ENCODE measurements at places on chromosomes 6 and 20. TPM values are rescaled to one million over a fixed set of nuclear protein-coding genes. Genes with fewer than 3 reads are reported as not detected.

DNA sequence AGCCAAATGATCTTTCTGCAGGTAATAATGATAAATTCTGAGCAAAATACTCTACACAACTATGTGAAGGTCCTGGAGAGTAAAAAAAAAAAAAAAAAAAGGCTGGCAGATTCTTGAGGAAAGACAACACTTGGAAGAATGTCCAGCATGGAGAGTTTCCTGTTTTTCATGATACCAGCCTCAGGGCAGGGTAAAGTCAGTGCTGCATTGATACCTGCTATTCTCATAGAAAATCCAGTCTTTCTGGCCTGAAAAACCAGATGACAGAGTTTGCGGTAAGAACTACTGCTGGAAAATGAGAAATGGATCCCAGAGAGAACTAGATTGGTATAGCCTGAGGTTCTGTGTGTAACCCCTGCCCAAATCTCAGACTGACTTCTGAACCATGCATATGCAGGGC, 89.1 kb downstream of the AFG1L start:
- no peaks in the 10 kb centered on the region for H3K4me1 ChIP-seq
- no peak overlapping the region for H3K4me3 ChIP-seq
- H3K27me3 ChIP-seq = no peaks in the 10 kb centered on the region
- DNase-seq = no peak
- no peak overlapping the region for H3K27ac ChIP-seq

The C6orf47 gene
- 34.0 TPM for total RNA-seq

The BPIFB3 gene
- not detected for total RNA-seq

The HCK gene
- 48.6 TPM for total RNA-seq

DNA sequence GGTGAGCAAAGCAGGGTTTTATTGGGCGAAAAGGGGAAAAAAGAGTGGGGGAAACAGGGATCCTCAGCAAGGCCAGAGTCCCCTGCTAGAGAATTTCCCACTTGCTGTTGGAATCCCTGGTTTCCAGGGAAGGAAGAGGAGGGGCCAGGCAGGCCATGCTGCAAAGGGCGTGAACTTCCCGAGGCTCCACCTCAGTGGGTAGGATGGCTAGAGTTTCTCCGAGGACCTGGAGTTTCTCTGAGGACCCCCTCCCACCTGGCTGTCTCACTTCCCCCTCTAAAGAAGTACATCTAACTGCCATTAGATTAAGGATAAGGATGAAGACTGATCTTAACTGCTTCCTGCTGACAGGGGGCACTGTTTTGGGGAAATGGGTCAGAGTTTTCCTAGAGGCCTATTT, 1239.3 kb upstream of the GJE1 start:
- DNase-seq = no peak
- H3K36me3 ChIP-seq = no peaks in the 10 kb centered on the region
- no peaks in the 10 kb centered on the region for H3K4me1 ChIP-seq

DNA sequence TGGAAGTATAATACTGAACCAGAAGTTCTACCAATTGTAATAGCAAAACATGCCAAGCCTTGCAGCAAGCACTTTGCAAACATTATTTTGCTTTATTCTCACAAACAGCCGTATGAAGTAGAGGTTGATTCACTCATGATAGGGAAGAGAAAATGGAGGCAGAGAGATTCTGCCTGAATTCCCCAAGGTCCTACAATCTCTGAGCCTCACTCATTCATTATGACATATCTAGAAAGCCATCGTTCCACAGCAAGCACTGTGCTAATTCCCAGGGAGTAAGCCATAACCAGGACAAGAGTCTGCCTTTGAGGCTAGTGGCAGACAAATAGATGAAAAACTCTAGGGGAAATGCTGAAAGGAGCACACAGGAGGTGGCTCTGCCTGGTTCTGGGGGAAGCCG, 288.0 kb downstream of the TSHZ2 start:
- no peaks in the 10 kb centered on the region for H3K27me3 ChIP-seq
- no peaks in the 10 kb centered on the region for H3K36me3 ChIP-seq
- no peak for DNase-seq
- no peak overlapping the region for H3K27ac ChIP-seq

The ZNF322 gene
- 23.5 TPM for total RNA-seq

- DNase-seq = no peak
- H3K4me3 ChIP-seq = no peak overlapping the region
- no peaks in the 10 kb centered on the region for H3K27me3 ChIP-seq
- no peaks in the 10 kb centered on the region for H3K36me3 ChIP-seq
- no peaks in the 10 kb centered on the region for H3K4me1 ChIP-seq
Observed at GRCh38 chr6:57294862-57295445, 22.5 kb upstream of the PRIM2 start.

- no peak for DNase-seq
- H3K4me1 ChIP-seq = no peaks in the 10 kb centered on the region
- no peak overlapping the region for H3K4me3 ChIP-seq
- no peaks in the 10 kb centered on the region for H3K36me3 ChIP-seq
- no peaks in the 10 kb centered on the region for H3K27me3 ChIP-seq
- H3K27ac ChIP-seq = no peak overlapping the region
Observed at GRCh38 chr6:44701038-44701636, 313.6 kb downstream of the CDC5L start.

DNA sequence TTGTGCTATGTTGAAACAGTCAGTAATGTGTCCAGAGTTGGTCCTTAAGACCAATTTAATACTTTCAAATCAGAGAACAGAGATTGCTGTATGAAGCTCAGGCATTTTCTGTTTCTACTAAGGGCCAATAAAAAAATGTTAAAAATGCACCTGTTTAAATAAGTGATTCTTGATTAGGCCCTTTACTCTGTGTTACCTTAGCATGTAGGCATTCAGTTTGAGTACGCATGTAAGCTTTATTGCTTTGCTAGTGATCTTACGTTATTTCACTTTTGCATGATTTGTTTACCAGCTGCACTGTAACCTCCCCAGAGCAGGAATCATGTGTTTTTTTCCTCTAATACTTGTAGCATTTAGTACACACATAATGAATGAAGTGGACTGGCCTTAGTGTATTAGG, 61.0 kb downstream of the AFG1L start:
- no peaks in the 10 kb centered on the region for H3K36me3 ChIP-seq
- H3K27ac ChIP-seq = no peak overlapping the region
- no peaks in the 10 kb centered on the region for H3K27me3 ChIP-seq
- DNase-seq = no peak
- no peaks in the 10 kb centered on the region for H3K4me1 ChIP-seq

- no peaks in the 10 kb centered on the region for H3K4me1 ChIP-seq
- H3K4me3 ChIP-seq = no peak overlapping the region
- no peak overlapping the region for H3K27ac ChIP-seq
- no peak for DNase-seq
- peaks cover 3% of the 10 kb centered on the region for H3K36me3 ChIP-seq
- H3K27me3 ChIP-seq = no peaks in the 10 kb centered on the region
Observed at GRCh38 chr6:160104821-160105517, 16.6 kb upstream of the SLC22A1 start.

- H3K4me3 ChIP-seq = no peak overlapping the region
- H3K27me3 ChIP-seq = no peaks in the 10 kb centered on the region
- H3K4me1 ChIP-seq = no peaks in the 10 kb centered on the region
- DNase-seq = no peak
- H3K36me3 ChIP-seq = no peaks in the 10 kb centered on the region
Observed at GRCh38 chr6:166616261-166617238, 10.5 kb downstream of the RPS6KA2 start.

The CGA gene
- not detected for total RNA-seq

The PACRG gene
- total RNA-seq = not detected

GRCh38 chr6:79453558-79454042, 83.6 kb downstream of the LCA5 start:
- no peaks in the 10 kb centered on the region for H3K27me3 ChIP-seq
- DNase-seq = no peak
- H3K4me1 ChIP-seq = no peaks in the 10 kb centered on the region
- H3K4me3 ChIP-seq = no peak overlapping the region
- H3K27ac ChIP-seq = no peak overlapping the region

The RPP40 gene
- total RNA-seq = 3.8 TPM

- no peaks in the 10 kb centered on the region for H3K36me3 ChIP-seq
- no peaks in the 10 kb centered on the region for H3K27me3 ChIP-seq
- H3K4me3 ChIP-seq = no peak overlapping the region
Observed at GRCh38 chr6:127090051-127090450, 28.4 kb upstream of the RSPO3 start.

- no peak overlapping the region for H3K4me3 ChIP-seq
- DNase-seq = no peak
- H3K27me3 ChIP-seq = no peaks in the 10 kb centered on the region
- no peak overlapping the region for H3K27ac ChIP-seq
Observed at GRCh38 chr6:27940766-27941165, 16.3 kb upstream of the OR2B6 start.

The LTB gene
- total RNA-seq = 488 TPM

- H3K36me3 ChIP-seq = no peaks in the 10 kb centered on the region
- H3K27me3 ChIP-seq = no peaks in the 10 kb centered on the region
- H3K4me3 ChIP-seq = no peak overlapping the region
- H3K4me1 ChIP-seq = no peaks in the 10 kb centered on the region
Observed at GRCh38 chr20:59308493-59309201, 8.2 kb downstream of the EDN3 start.

DNA sequence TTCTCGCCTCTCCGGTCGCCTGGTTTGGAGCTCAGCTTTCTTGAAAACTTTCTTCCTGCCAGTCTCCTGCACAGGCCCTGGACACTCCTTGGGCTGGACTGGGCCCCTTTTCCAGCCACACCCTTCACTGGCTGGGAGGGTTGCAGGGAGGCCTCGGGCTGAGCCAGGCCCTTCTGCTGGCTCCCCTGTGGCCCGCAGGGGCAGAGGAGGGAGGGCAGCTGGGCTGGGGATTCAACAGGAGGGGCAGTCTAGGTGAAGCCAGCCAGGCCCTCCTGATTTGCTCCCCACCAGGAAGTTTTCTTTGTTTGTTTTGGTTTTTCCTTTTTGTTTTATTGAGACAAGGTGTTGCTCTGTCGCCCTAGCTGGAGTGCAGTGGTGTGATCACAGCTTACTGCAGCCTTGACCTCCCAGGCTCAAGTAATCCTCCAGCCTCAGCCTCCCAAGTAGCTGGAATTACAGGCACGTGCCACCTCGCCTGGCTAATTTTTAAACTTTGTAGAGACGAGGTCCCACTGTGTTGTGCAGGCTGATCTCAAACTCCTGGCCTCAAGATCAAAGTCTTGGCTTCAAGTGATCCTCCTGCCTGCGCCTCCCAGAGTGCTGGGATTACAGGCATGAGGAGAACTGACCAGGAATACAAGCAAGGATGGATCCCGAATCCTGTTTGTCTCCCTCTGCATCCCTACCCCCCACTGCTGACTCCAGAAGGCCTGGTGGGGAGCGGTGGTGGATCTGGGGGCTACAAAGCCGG, 23.5 kb upstream of the CDH22 start:
- H3K27ac ChIP-seq = no peak overlapping the region
- H3K27me3 ChIP-seq = no peaks in the 10 kb centered on the region
- peaks cover 5% of the 10 kb centered on the region for H3K4me1 ChIP-seq
- H3K36me3 ChIP-seq = no peaks in the 10 kb centered on the region

DNA sequence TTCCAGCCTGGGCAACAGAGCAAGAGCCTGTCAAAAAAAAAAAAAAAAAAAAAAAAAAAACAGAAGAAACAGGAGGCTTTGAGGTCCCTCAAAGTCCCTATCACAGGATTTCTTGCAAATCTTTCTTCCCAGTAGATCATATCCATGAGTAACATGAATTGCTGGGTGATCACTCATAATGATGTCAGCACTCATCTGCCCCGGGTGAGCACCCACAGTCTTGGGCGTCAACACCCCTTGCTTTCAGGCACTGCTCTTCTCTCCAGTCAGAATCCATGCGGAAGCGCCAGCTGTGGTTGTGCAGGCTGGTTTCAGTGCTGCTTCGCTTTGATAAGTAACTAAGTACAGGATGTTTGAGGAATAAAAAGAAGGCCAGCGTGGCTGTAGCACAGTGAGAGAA, 40.2 kb upstream of the INSM1 start:
- no peak overlapping the region for H3K4me3 ChIP-seq
- no peak overlapping the region for H3K27ac ChIP-seq
- DNase-seq = no peak

The GPLD1 gene
- 6.2 TPM for total RNA-seq

GRCh38 chr6:42796171-42796570, 14.3 kb downstream of the BICRAL start:
- no peak for DNase-seq
- H3K4me3 ChIP-seq = no peak overlapping the region
- H3K36me3 ChIP-seq = no peaks in the 10 kb centered on the region
- no peaks in the 10 kb centered on the region for H3K27me3 ChIP-seq
- peaks cover 3% of the 10 kb centered on the region for H3K4me1 ChIP-seq

The SYCP2L gene
- not detected for total RNA-seq

GRCh38 chr6:98957450-98957849, 9.7 kb upstream of the FBXL4 start:
- H3K36me3 ChIP-seq = no peaks in the 10 kb centered on the region
- H3K27me3 ChIP-seq = no peaks in the 10 kb centered on the region
- no peak overlapping the region for H3K4me3 ChIP-seq
- H3K4me1 ChIP-seq = no peaks in the 10 kb centered on the region
- no peak overlapping the region for H3K27ac ChIP-seq

The C6orf58 gene
- not detected for total RNA-seq

DNA sequence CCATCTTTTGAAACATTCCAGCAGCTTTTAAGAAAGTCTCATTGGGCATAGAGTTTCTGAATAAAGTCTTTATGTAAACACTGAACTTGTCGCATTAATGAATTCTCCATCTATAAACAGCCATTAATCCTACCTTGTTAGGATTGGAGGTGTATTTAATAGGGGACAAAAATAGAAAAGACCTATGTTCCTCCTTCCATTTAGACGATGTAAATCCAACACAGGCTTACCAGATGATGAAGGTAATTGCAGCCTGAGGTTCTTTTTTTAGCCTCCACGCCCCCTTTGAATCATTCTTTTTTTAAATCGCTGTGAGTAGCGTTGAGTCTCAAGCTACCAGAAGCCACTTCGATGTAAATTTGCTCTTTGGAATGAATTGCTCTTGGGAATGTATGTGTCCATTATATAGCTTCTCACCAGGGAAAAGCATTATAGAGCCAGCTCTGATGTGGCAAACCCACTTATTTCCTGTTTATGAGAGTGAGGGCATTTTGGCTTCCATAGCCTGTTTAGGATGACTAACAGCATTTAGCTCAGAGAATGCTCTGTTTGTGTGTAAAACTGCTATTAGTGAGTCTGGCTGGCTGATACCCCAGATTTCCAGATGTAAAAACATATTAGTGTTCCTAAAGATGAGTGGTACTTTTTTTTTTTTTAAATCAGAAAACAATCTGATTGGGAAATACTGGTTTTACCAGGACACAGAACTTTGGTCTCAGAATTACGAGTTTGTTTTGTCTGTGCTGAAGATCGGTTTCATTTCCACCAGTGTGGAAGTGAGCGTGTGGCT, 74.9 kb upstream of the CLDN20 start:
- H3K4me3 ChIP-seq = no peak overlapping the region
- H3K36me3 ChIP-seq = no peaks in the 10 kb centered on the region
- DNase-seq = no peak

GRCh38 chr6:71090217-71090616, 133.4 kb upstream of the B3GAT2 start:
- H3K4me3 ChIP-seq = no peak overlapping the region
- H3K36me3 ChIP-seq = no peaks in the 10 kb centered on the region
- no peak for DNase-seq
- no peaks in the 10 kb centered on the region for H3K27me3 ChIP-seq
- H3K4me1 ChIP-seq = no peaks in the 10 kb centered on the region

- H3K27me3 ChIP-seq = no peaks in the 10 kb centered on the region
- no peak overlapping the region for H3K4me3 ChIP-seq
- no peak overlapping the region for H3K27ac ChIP-seq
- no peak for DNase-seq
Observed at GRCh38 chr20:20276811-20277530, 90.9 kb upstream of the INSM1 start.

GRCh38 chr6:34697544-34697836, 923 bp upstream of the ILRUN start:
- H3K27me3 ChIP-seq = no peaks in the 10 kb centered on the region
- DNase-seq = no peak
- no peaks in the 10 kb centered on the region for H3K36me3 ChIP-seq
- peaks cover 23% of the 10 kb centered on the region for H3K4me1 ChIP-seq

The TPX2 gene
- 0.30 TPM for total RNA-seq
